Mammary epithelial cell (primary cell): ENCODE measurements at places on chromosomes 12 and 14.

GRCh38 chr14:24612196-24612595 lies 2.7 kb upstream of the GZMH start:
- DNase-seq, result peak; percentile 87

GRCh38 chr14:21191809-21192446 lies 36.1 kb upstream of the OR5AU1 start:
- peak; percentile 45 for DNase-seq

DNA sequence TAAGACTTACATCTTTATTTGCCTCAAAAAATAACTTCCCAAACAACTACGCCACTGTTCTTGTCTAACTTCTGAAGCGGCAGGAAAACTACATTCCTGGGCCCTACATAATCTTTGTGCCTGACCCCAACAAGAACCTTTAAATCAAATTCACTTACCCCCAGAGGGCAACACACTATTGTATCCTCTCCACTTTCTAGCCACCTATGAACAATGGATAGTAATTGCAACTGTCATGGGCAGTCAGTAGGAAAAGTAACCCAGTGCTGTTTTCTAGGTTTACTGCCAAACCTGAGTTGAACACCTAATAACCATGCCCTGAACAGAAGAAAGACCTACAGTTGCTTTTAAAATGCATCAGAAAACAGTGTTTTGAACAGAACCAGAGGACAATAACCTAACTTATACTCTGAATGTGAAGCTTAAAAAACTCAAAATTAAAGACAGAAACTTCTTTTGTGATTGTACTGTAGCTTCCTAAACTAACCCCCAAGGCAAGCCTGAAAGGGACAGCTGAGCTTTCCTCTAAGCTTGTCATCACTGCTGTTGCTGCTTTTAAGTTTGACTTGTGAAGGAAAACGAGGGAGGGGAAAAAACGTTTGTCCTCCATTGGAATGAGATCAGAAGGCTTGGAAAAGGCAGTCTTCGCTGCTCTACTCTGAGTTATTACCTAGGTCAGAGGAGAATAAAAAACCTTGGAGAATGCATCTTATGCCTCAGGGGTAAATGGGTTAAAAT lies 195.7 kb downstream of the SOX5 start:
- no peak for DNase-seq

GRCh38 chr14:44528180-44528579 lies 21.1 kb upstream of the FSCB start:
- DNase-seq, result no peak

GRCh38 chr12:123908884-123909725 lies 63.5 kb downstream of the CCDC92 start:
- no peak for DNase-seq

DNA sequence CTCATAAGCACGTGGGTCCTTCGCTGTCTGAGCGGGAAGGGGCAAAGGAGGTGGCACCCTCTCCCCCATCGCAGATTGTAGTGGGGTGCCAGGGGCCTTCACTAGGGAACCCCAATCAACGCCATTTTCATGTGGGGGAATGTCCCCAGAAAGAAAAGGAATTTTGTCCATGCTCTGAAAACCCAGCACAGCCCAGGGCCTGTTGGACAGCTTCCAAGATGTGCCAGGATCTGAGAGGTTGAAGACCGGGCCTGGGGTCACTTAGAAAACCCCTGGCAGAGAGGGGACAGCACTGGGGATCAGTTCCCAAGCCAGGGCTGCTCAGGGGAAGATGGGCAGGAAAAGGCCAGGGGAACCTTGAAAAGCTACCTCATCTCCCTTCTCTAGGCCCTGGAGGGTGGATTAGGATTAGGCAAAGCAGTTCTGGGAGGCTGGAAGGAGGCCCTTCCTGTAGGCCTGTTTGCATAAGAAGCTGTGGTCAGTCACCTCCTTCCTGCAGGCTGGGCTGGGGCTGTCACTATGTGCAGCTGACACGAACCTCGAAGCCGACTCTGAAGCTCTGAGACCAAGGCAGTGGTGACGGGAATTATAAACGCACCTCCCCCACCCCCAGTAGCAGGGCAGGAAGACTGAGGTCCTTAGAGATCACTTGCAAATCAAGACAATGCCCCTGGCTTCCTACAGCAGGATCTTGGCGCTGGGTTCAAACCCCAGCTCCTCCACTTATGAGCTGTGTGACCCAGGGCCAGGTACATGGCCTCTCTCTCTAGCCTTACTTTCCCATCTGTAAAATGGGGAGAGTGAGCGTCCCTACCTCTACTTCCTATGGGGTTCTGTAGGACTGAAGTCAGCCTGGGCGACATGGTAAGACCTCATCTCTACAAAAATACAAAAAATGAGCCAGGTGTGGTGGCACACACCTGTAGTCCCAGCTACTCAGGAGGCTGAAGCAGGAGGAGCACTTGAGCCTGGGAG lies 29.0 kb downstream of the TESC start:
- DNase-seq, result no peak

DNA sequence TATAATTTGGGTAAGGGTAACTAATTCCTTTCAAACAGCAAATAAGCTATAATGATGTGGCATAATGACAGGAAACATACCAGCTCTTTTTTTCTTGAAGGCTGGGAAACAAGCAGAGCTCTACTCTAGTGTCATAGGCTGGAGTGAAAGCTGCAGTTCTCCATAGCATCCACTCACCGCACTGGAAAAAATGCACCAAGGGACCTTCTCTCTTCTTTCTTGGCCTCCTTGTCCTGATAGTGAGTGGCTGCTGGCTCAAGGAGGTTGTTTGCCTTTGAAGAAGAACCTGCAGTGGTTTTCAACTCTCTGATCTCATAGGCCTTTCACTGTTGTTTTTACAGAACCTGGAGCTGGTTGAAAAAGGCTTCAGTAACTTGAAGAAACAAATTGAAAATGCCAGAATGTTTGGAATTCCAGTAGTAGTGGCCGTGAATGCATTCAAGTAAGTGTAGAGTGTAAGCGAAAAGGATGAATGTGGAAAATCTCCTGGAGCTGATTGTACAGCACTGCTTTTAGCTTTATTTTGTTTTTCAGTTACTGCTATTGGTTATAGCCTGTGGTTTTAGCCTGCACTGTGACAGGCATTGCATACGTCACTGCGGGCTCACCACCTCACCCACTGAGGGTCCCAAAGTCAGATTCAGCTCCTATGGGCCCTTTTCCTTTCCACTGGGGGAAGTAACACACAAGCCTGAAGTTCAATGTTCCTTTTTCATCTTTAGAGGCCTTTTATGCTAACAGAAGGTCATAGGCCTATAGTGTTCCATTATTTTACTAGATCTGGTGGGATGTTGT lies 17.2 kb upstream of the AKAP5 start:
- DNase-seq, result no peak

DNA sequence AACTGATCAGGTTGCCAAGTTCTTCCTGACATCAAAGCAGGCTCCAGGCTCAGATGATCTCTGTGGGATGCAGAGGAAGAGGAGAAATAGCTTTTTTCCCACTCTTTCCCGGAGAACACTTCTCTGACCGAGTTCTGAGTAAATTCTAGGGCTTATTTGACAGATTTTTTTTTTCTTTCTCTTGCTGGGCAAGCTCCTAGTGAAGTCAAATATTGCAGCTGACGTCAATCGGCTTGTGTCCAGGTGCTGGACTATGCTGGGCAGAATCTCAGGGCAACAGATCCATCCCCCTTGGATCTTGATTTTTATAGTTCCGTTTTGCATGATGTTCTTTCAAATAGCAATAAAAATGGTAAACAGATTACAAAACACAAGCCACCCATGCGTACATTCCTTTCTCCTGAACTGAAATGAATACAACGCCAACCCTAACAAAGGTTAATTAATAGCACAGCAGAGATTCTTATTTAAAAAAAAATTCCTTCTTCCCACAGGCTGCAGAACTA lies 182.2 kb downstream of the NOVA1 start:
- DNase-seq, result no peak

DNA sequence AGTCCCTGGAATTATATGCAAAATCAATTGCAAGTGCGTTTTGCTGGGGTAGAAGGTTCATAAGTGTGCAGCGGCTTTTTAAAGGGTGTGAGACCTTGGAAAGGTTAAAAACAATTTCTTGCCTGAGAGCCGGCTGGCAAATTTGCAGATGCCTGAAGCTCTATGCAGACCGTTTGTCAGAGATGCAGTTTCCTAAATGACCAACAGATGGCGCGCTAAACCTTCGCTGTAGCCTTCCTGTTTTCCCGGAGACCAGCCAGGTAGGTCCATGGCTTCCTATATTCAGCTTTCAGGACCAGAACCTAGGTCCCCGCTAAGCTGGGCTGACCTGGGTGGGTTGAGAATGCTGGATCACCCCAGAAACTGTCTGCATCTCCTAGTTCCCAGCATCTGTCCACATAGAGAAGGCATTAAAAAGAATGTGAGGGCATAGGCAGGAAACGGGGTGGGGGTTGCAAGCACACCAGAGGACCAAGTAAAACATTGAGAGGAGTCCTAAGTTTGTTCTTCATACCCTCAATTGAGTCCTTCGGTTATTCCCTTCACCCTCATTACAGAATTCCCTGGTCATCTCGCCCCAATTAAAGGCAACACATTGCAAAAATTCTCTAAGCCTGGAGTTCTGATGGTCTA lies 5.7 kb upstream of the NOS1 start:
- DNase-seq, result peak; percentile 55

GRCh38 chr14:104593241-104593701 lies 11.3 kb downstream of the TMEM179 start:
- DNase-seq, result no peak
